ENCODE measurements at places on chromosomes 6 and 20. TPM values are rescaled to one million over a fixed set of nuclear protein-coding genes. Genes with fewer than 3 reads are reported as not detected.

GRCh38 chr6:167442245-167442644 is 117.4 kb downstream of the TTLL2 start:
- DNase-seq: peak; percentile 63

DNA sequence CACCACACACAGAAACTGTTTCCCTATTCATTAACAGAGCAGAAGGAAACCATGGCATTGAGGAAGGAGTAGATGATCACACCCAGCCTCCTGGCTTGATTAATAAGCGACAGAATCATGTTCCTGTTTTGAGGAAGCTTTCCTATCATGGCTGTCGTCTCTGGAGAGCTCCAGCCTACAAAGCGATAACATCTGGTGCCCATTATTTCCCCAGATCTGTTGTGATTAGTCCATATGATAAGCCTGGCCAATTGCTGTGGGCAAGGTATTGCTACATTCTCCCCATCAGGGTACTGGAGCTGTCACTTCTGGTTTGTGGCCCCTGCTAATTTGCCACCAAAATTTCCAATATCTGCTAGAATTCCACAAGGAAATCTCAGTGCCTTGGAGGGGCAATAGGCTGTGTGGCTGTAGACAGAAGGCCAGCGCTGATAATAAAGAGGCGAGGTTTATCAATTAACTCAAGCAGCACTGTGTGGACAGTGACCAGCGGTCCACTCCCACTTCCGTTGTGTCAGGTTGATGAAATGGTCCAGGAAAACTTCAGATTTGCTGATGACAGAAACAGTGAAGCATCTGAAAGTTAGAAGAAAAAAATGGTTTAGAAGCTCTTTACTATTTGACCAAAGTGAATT is 66.4 kb downstream of the OLIG3 start:
- DNase-seq: no peak

DNA sequence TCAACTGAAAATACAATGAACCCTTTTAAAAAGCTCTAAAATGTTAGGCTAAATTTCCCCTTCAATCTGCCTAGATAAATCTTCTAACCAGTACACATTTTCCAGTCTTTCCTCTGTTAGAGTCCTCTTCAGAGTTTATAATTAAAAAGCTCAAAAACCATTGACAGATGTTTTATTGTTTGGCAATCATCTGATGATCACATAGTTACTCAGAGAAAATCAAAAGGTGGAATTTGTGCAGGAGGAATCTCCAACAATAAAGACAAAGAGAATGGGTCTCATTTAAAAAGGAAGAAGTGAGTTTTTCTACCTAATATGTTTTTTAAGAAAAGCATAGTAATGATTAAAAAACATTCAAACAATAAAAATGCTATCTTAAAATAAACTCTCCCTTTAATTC is 3.1 kb downstream of the TRAPPC3L start:
- DNase-seq: no peak

DNA sequence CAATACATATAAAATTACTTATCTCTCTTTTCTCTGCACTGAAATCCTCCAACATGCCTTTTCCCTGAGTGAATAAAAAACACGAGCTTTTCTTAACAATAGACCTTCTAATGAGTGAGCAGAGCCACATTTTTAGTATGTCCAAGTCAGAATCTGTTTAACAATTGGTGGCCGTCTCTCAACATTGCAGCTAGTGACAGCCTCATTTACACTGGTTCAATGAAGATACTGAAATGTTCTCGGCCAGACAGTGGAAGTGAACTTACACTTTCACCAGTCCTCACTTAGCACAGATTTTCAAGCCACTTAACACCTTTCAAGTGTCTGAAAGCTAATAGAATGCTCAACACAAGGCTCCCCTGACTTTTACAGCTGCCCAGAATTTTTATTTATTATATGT is 767.1 kb downstream of the KIF16B start:
- DNase-seq: no peak

The GHRH gene
- total RNA-seq: not detected

DNA sequence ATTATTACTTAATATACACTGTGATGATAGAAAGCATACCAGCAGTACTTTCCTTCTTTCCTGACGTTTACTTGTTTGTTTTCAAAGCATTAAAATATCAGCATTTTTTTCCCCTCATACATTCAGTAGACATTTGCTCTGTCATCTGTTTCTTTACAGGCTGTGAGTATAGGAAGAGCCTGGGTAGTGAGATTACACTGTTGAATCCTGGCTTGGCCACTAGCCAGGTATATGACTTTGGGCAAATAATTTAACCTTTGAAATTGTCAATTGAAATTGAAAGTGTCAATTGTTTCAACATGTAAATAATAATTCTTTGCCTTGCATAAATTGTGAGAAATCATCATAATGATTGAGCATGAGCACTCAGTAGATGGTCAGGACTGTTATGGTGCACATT is 336.2 kb downstream of the CDKAL1 start:
- no peak for DNase-seq

The CYP39A1 gene
- 2.4 TPM for total RNA-seq

DNA sequence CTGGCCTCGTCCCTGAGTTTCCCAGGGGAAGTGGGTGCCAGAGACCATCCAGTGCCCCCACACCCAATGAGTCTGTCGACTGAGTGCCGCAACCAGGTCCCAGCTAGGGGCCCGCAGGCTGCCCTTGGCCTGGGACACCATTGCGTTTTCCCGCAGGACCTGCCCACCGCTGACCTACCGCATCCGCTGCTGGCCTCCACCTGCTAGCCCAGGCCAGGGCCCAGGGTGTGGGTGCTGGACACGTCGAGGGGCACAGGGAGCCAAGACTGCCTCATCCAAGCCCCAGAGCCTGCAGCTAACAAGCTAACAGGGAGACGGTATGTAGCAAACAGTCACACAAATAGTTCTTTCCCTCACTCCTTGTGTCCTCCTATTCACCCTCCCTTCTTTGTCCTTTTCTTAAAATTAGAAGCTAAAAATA is 97.7 kb downstream of the TMEM242 start:
- DNase-seq: no peak

- no peak for DNase-seq
Observed at GRCh38 chr20:39851459-39851858, 837.6 kb downstream of the MAFB start.

GRCh38 chr6:41586252-41587007 is 40.2 kb downstream of the FOXP4 start:
- no peak for DNase-seq

The PRR18 gene
- 0.23 TPM for total RNA-seq

DNA sequence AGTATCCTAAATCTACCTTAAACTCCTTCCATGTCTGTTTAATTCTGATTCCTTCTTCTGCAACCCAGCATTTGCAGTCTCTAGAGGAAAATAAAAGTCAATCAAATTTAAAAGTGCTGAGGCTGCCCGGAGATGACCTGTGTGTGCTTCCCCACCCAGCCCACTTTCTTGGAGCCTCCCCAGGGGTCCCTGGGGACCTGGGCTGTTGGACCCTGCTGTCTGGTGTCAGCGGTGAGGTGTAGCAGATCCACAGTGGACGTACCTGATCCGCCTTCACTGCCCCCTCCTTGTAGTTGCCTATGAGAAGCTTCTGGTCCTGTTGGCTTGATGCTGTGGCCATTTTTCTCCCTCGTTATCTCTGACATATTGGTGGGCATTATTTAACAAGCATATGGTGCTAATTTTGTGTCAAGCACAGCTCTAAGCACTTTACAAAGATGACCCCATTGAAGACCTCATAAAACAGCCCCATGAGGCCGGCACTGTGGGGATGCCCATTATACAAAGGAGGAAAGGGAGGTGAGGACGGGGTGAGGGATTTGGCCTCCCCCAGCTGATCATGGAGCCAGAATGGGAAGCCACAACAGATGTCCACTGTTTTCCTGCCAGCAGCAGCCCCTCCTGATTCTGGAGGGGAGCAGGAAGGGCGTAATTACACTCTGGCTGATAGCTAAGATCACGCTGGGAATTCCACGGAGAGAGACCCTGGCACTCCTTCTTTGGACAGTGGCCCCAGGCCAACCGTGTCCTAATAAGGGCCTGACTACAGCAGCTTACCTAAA is 628.2 kb downstream of the CDH26 start:
- DNase-seq: no peak

DNA sequence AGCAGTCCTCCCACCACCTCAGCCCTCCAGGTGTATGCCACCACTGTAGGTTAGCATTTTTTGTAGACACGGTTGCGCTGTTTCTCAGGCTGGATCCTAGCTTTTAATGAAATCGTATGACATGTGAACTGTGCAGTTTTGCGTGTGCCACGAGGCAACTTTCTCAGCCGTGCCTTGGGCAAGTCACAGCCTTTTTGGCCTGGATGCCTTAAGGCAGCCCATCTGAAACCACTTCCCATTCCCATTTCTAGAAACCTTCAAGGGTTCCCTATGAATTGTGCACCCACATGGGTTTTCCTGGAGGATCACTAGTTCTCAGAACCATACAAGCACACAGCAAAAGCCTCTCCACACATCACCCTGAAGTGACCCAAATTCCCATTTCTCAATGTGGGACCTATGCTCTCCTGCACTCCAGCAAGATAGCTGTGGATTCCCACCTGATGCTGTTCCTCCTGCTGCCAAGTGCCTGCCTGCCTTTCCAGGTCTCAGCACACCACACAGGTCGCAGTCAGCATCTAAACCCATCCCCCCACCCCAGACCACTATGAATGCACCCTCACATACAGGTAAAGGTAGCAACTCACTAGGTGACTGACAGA is 28.9 kb downstream of the SNX5 start:
- no peak for DNase-seq
